Stimulated activated CD4-positive, alpha-beta T cell treated with anti-CD3 and anti-CD28 coated beads, Interleukin-2, amount 100 ng/mL, for 4 hours (primary cell): ENCODE measurements at places on chromosomes 4 and X.

DNA sequence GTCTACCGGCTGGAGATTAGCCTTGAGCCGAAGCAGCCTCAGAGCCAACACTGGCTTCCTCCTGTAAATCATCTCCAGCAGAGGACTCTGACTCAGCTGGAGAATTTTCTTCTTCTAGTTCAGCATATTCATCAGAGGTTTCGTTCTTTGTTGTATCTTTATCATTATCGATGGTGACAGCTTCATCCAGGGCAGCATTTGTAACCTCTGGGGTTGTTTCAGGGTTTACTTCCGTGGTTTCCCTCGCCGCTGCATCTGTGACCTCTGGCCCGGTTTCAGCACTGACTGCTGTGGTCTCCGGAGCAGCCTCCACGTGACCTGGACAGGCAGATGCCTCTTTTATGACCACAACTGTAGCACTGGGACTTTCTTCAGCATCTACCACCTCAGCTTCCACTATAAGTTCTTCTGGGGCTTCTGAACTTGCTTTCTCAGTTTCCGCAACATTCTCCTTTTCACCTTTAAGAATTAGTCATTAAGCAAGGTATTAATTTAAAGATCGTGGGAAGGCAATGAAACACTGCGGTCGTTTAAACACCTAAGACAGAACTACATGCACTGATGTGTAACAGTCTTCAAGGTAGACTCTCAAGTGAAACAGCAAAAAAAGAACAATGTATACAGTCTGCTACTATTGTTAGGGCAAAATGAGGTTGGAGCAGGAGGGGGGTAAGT lies 13.3 kb downstream of the MGARP start:
- no peak for DNase-seq

GRCh38 chrX:115553171-115553570 lies 7.8 kb upstream of the PLS3 start:
- DNase-seq, result no peak

DNA sequence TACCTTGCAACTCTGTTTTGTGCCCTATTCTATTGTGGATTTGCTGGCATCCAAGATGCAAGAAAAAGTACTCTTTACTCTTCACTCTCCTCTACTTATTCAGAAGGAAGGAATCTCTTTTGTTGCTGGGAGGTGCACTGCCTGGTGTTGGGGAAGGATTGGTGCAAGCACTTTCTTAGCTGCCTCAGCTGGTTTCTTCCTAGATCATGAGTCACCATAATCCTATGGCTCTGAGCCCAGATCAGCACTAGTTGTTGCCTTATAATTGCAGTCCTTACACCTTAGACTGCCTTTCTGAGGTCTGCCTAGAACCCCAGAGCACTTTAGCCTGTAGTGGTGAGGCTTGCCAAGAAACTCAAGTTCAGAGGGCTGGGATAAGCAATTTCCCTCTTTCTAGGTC lies 37.0 kb upstream of the CT83 start:
- no peak for DNase-seq

DNA sequence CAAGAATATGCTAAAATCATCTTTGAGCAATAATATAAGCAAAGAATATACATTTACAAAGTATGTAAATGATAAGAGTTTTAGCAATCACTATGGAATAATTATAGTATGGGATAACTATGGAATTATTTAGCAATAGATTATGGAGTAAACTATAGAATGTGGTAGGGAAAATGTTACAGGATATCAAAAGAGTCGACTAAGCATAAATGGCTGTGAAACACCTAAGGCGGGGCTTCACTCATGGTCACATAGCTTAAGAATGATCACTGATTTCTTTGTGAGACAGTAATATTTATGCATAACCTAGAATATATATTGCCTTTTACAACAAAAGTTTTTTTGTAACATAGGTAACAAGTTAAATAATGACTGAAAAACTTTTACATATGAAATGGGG lies 2049.7 kb downstream of the ARAP2 start:
- no peak for DNase-seq

- DNase-seq, result no peak
These were observed 120.9 kb upstream of the NOCT start for GRCh38 chr4:138894709-138895108.

DNA sequence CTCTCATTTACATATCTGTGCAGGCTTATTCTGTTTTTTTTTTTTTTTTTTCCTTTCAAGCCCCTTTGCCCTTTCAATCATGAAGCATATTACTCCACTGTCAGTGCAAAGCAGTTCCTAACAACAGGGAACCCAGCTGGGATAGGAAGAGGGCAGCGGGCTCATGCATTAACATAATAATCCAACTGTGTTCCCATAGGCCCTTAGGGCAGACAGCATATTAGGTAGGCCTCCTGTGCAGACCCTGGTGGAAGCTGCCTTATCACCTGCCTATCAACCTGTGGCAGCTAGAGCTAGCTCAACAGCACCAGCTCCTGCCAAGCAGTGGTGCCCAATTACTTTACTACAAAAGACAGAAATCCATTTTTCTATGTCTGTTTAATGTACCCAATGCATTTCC lies 49.3 kb downstream of the SLC10A7 start:
- no peak for DNase-seq

DNA sequence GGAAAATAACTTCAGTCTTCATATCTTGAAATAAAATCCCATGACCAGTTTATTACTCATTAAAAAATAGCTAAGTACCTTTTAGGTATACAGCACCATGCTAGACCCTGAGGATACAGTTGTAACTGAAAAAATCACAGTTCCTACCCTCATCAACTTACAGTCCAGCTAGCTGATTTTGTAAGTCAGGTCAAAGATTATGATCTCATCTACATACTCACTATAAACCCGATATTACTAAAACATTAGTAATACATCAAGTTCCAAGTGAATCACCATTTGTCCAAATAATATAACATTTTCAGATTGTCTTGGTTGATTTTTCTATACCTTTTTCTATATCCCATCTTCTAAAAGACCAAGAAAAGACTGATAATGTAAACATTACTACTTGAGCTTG lies 333.9 kb downstream of the INPP4B start:
- no peak for DNase-seq

DNA sequence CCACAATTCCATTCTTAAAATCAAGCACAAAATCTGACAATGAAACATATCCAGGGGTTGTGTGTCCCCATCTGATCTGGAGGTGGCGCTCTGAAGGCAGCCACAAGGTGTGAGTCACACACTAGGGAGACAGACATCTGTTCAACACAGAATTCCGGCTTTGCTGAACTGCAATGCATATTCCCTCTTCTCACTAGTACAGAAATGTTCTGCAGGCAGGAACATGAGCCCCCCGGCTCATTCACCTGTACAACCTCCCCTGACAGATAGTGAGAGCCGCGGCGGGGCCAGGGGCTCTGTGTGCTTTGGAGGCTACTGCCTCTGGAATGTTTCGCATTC lies 41.9 kb downstream of the WDR1 start:
- DNase-seq, result no peak
